Fibroblast of skin of back (primary cell): ENCODE measurements at places on chromosomes 5 and 9.
A peak's percentile ranks its signal among the peaks of the same experiment; 100 is the strongest.

GRCh38 chr9:137682428-137683105 lies 63.8 kb downstream of the EHMT1 start:
- DNase-seq, result no peak

- no peak for DNase-seq
Measured at GRCh38 chr9:74810200-74810599, 77.5 kb downstream of the TRPM6 start.

DNA sequence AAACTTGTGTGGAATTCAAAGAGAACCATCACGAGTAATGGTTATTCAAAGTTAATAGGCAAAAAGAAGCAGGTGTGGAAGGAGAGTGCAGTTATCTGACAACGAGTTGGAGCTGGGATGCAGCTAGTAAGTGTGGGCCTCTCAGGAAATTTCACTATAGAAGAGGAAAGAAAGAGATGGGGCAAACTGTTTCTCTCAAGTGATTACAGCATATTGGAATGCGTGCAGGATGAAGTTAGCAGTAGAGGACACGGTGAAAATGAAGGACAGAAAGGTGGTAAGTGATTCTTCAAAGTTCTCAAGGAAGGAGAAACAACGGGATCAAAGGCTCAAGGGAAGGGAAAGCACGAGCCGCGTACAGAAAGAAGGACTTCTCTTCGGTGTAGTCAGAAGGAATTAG lies 84.0 kb downstream of the ADAMTS12 start:
- DNase-seq, result peak; percentile 40

- no peak for DNase-seq
Measured at GRCh38 chr9:90905822-90906221, 104.2 kb downstream of the SYK start.

DNA sequence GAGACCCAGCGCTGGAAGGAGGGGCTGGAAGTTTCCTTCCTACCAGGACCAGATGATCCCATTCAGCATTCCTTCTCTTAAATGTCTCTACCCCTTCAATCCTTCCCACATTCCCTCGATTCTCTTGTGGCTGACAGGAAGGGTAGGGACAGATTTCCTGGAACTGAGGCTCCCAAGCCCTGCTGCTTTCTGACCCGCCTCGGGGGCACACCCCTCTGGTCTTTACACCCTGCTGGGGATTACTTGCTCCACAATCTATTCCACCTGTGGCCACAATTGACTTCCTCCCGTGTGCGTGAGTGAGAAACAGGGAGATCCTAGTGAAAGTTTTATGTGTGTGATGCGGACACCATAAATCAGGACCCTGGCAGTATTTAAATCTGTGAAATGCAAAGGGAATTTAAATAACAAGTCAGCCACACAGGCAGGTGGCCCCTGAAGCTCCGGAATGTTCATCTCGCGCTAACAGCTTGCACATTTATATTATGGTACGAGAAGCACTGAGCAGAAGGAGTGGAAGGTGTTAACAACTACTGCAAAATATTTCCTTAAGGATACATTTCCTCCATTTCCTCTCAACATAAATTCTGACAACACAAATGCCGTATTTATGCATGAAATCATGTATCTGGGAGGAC lies 237.5 kb downstream of the SLIT3 start:
- peak; percentile 25 for DNase-seq

DNA sequence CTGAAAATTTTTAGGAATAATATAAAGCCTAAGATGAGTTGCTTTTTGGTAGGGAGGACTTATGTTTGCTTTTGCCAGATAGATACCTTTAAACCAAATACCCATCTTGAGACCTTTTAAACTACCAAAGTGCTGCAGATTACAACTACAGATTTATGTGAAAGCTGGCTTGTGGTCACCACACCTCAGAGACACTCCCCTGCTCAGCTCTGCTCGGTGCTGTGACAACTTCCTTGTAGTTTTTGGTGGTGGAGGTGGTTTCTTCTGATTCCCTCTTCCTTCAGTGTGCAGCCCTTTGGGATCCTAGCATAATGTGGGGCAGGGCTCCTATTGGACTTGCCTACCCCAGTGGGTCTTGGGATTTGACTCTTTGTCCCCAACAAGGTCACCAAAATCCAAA lies 29.2 kb downstream of the GARNL3 start:
- no peak for DNase-seq

- no peak for DNase-seq
Measured at GRCh38 chr9:95029288-95029687, 288.2 kb downstream of the FANCC start.

GRCh38 chr5:172713113-172713808 lies 57.7 kb downstream of the DUSP1 start:
- DNase-seq, result peak; percentile 33

GRCh38 chr5:538801-539468 lies 14.7 kb upstream of the SLC9A3 start:
- DNase-seq, result no peak

- DNase-seq, result no peak
Measured at GRCh38 chr9:37551888-37552287, 24.3 kb downstream of the FBXO10 start.

GRCh38 chr9:38226491-38226951 lies 157.5 kb upstream of the SHB start:
- DNase-seq, result no peak

DNA sequence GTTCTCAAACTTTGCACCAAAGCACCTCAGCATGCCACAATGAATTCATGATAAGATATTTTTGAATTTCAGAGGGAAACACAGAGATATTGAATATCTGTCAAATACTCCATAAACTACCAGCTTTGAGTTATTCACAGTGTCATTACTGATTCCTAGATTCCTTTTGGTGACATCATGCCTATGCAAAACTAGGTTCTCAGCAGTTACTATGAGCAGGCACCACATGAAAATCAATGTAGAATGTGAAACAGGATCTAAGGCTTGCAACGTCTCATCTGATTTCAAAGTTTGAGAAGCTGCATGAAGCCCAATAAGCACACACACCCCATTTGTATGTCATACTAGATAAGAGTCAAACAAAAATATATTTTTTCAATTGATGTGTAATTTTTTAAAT lies 426.5 kb downstream of the NR2F1-AS1 start:
- no peak for DNase-seq

GRCh38 chr9:126453156-126453963 lies 126.7 kb downstream of the MVB12B start:
- DNase-seq, result no peak

- peak; percentile 15 for DNase-seq
Measured at GRCh38 chr5:14034963-14035362, 90.5 kb upstream of the DNAH5 start.

DNA sequence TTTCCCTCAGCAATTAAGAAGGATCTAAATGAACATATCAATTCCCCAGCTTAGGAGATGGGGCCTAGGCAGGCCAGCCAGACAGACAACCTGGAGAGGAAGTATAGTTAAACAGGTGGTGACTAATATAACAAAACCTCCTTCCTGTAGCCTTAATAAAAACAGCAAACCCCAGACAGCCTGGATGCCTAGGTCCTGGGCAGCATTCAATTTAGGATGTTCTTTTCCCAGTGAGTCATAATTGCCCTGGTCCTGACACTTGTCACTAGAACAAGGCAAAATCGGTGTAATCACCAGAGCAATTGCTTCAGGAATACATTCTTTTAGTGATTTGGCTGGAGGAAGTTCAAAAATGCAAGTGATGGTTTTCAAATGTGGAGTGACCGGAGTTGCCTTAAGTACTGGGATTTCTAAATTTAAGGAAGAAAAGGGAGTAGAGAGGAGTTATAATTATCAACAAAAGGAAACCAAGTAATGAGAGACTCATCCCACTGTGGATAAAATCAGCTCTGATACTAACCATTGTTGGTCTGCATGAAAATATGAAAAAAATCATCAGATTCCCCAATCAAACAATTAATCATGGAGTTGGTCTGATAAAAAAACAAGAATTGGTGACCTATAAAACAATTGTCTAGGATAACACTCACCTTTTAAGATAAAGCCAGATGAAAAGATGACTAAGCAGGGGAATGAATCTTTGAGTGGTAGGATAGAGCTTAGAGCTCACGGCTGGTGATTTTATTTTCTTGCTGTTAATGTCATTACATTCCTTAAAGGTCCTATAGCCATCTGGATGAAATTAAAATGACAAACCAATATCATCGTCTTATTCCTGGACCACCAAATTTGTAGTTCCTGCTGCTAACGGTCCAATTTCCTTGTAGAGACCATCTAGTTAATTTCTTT lies 39.0 kb upstream of the TARS1 start:
- peak; percentile 80 for DNase-seq

DNA sequence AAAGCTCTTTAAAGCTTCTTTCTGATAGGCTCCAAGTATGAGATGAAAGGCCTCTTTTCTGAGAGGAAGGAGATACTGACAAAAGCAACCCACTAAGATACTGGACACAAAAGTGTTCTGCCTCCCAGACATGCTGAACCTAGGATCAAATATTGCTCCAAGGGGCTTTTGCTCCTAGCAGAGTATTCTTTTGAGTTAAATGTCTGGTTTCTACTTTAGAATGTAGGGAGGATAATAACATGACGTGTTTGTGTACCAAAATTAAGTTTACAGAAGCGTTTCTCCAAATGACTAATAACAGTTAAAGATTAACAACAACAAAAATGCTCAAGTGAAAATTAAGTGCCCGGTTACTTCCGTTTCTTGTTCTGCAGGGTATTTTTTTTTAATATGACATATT lies 2293.3 kb upstream of the C9orf72 start:
- no peak for DNase-seq

DNA sequence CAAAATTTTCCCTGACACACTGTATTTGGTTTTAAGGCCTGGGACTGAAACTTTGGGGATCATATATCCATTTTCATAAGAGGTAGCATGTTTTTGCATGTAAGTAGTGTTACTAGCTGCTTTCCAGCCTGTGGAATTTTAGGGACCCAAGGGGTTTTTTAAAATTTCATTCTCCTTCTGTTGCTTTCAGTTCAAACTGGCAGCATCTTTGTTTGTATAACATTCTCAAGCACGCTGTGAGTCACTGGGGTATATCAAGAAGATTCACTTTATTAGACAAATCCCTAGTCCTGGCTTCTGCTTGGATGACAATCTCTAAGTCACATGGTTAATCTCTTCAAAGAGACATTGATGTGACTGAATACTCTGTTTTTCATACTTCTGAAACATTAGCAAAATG lies 479.0 kb downstream of the CYLC2 start:
- DNase-seq, result no peak

DNA sequence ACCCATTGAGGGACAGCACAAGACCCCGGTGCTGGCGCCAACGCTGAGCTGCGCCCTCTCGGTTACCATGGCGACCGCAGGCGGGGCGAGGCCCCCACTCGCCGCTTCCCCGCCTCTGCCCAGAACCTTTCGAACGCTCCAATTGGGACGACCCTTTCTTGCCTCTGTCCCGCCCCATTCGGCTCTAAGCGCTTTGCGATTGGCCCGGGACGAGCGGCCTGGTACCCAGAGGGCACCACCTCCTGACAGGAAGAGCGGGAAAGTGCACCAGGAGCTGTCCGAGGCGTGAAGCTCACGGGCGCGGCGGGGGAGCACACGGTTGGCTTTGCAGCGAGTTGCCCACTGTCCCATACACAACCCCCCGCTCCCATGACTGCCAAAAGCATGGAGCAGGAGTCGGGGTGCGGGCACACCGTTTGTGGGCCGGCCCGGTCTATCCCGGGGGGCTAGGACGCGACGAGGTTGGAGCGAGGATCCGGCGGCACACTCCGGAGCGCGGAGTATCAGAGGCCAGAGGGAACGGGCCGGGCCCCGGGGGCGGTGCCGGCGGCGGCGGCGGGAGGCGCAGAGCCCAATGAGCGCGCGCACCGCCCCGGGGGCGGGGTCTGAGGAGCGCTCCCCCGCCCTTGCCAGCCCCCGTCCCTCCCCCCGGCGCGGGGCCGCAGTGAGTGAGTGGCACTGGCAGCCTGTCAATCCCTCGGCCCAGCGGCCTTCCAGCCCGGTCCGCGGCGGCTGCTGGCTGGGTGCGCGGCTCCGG lies 978 bp upstream of the PBX3 start:
- peak; percentile 97 for DNase-seq

DNA sequence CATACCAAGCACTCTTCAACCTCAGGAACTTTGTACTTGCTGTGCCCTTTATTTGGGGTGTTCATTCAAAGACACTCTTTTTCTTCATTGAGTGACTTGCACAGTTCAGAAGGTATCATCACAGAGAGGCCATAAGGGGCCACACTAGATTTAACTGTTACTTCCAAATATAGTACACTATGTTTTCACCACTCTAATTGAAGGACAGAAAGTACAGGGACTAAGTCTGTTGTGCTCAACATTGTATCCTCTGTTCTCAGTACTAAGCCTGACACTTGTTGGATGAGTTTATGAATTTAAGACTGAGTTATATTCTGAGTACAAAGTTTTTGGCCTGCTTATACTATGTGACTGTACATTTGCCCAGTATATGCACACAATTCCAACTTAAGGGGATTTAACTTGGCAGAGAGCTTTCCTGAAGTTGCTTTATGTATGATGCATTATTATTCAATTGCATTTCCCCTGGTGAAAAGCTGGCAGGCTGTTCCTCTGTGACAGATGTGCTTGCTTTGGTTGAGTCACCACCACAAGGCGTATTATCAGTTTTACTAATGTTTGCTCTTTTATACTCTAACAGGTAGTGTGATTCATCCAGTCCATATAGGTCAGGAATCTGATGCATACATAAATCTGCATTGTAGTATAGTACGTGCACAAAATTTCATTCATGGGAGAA lies 714.8 kb downstream of the TLR4 start:
- no peak for DNase-seq

- DNase-seq, result no peak
Measured at GRCh38 chr9:86801246-86801645, 146.1 kb downstream of the GAS1 start.

DNA sequence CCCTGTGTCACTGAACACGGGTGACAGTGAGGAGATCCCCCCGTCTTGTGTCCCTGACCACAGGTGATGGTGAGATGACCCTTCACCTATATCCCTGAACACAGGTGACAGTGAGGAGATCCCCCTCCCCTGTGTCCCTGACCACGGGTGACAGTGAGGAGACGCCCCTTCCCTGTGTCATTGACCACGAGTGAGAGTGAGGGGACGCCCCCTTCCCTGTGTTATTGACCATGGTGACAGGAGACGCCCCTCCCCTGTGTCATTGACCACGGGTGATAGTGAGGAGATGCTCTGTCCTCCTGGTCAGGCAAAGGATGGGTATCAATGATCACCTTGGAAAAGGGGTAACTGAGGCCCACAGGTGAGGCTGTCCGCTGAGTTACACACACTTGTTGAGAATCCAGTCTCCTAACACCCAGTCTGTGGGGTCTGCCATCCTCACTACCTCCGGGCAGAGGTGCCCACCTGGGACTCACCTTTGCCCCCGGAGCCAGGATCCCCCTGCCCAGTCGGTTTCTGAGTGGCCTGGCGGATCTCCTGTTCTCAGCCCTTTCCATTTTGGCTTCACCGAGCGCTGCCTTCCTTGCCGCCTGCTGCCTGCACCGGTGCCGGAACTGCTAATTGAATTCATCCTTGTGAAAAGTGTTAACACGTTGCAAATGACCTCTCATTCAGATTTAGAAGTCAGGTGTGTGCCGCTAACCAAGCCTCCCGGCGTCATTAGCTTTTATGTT lies 68.2 kb upstream of the BARHL1 start:
- DNase-seq, result no peak
